Suprapubic skin (tissue), 4 donors: ENCODE measurements at places on chromosomes 3 and 15.

DNA sequence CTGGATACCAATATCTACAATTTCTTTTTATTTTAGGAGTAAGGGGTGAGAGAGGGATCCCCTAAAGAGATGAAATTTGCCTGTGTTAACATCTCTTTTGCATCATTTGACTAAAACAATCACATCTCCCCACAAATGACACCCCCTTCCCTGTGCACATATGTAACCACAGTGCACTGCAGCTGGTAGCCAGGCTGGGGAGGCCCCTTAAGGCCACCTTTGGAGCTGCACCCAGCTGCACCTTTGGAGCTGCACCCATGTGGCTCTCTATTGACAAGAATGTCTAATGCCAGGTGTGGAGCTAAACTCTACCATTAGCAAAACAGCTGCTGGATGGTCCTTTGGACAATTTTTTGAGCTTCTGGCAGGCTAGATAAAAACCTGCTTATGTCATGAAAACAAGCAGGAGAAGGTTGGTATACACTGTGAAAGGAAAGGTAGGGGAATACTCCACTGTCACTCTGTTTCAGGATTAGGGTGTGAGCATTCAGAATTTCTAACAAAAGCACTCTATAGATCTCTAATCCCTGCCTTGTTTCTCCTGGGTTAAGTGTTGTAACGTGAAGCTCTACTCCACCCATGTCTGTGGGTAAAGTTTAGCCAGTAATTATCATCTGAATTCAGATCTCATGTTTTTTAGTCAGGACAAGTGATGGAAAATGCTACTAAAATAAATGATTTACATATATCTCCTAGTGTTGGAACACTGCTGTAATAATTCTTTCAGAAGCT lies 52.1 kb downstream of the TFG start:
- H3K4me1 ChIP-seq = no peaks in the 10 kb centered on the region
- H3K27me3 ChIP-seq = no peaks in the 10 kb centered on the region
- H3K27ac ChIP-seq = no peak overlapping the region
- no peak overlapping the region for H3K4me3 ChIP-seq
- H3K36me3 ChIP-seq = no peaks in the 10 kb centered on the region
- DNase-seq = no peak

DNA sequence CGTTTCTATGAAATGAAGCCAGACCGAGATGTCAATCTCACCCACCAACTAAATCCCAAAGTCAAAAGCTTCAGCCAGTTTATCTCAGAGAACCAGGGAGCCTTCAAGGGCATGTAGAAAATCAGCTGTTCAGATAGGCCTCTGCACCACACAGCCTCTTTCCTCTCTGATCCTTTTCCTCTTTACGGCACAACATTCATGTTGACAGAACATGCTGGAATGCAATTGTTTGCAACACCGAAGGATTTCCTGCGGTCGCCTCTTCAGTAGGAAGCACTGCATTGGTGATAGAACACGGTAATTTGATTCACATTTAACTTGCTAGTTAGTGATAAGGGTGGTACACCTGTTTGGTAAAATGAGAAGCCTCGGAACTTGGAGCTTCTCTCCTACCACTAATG lies 41.9 kb upstream of the TRA2B start:
- H3K36me3 ChIP-seq = peaks cover 9% of the 10 kb centered on the region
- no peak overlapping the region for H3K4me3 ChIP-seq
- H3K4me1 ChIP-seq = peaks cover 6% of the 10 kb centered on the region

DNA sequence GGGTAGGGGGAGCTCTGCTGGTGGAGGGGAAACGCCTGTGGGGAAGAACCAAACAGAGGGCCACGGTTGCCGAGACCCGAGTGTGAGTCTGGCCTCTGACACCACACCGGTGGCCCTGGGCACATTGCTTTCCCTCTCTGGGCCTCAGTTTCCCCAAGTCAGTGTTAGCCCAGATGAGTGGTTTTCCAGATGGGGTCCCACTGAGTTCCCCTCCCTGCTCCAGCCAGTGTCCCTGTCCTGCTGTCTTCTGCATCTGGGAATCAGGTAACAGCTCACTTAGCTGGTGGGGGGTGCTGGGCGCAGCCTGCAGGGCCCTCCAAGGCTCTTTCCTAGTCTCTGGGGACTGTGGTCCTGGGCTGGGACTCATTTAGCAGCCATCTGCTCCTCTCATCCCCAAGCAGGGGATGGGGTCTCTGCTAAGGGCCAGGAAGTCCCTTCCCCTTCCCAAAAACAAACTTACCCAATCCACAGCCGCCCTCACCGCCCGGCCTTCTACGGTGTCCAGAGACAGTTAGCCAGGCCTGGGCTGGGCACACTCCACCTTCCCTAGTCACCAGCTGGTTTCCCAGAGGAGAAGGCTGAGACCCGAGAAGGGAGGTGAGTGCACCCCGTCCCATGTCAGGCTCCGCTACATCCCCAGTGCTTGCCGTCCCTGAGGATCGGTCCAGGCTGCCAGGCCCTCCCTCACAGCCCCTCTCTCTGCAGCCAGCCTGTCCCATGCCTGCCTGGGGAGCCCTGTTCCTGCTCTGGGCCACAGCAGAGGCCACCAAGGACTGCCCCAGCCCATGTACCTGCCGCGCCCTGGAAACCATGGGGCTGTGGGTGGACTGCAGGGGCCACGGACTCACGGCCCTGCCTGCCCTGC lies 676 bp downstream of the GP9 start:
- no peak overlapping the region for H3K4me3 ChIP-seq
- H3K36me3 ChIP-seq = no peaks in the 10 kb centered on the region
- H3K4me1 ChIP-seq = peaks cover 3% of the 10 kb centered on the region
- peak; percentile 51 for DNase-seq
- no peak overlapping the region for H3K27ac ChIP-seq

- no peaks in the 10 kb centered on the region for H3K36me3 ChIP-seq
- peaks cover 27% of the 10 kb centered on the region for H3K4me1 ChIP-seq
- no peaks in the 10 kb centered on the region for H3K27me3 ChIP-seq
Measured at GRCh38 chr3:24388159-24388558, 106.5 kb downstream of the THRB start.

DNA sequence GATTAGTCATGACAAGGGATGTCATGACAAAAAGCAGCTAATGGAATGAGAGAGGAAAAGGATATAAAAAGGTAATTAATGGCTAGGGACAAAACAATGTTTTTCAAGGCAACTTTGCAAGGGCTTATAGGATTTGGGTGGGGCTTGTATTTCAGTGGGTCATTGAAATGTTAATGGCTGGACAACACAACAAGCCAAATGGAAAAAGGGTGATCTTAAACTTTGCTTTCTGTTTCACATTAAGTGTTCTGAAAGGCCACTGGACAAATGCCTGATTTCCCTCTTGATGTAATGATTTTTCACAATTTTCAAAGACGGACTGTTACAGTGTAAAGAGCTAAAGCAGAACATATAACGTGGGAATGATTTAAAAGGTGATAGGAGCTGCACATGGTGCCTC lies 345.0 kb downstream of the TUSC7 start:
- no peaks in the 10 kb centered on the region for H3K36me3 ChIP-seq
- no peaks in the 10 kb centered on the region for H3K4me1 ChIP-seq
- H3K27ac ChIP-seq = no peak overlapping the region
- no peak overlapping the region for H3K4me3 ChIP-seq

DNA sequence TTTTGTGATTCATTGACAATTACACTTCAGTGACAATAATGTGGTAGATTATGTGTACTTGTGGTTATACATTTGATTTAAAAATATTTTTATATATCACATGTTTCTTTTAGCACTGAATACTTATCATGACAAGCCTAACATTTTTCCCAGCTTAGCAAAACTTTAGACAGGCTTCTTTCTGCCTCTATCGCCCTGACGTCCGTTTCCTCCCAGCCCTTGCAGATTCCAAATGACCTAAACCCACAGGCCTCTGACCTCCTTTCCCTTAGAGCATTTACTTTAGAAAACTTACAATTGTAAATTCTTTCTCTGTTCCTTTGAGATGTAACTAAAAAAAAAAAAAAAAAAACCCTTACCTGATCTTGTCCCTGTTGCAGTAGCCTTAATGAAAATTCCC lies 326.1 kb downstream of the UNC13C start:
- H3K27me3 ChIP-seq = no peaks in the 10 kb centered on the region
- no peaks in the 10 kb centered on the region for H3K36me3 ChIP-seq
- no peak for DNase-seq

DNA sequence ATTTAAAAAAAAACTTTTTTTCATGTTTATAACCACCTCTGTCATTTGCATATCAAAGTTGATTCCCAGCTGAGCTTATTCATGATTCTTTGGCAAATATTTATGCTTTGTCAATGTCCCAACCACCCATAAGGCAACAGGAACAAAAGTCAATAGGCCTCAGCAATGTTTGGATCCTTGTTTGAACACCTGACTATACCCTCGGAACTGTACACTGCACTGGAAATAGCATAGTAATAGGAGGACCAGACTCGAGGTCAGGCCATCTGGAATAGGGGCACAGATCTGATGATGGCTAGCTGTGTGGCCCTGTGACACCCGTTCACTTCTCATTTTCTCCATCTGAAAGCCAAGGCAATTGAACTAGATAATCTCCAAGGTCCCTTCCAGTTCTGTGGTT lies 301.7 kb upstream of the ATP11B start:
- no peak for DNase-seq
- H3K4me1 ChIP-seq = peaks cover 6% of the 10 kb centered on the region
- no peak overlapping the region for H3K27ac ChIP-seq

GRCh38 chr15:39502082-39502447 lies 78.8 kb upstream of the THBS1 start:
- no peaks in the 10 kb centered on the region for H3K36me3 ChIP-seq
- H3K27me3 ChIP-seq = no peaks in the 10 kb centered on the region
- peaks cover 41% of the 10 kb centered on the region for H3K4me1 ChIP-seq
- H3K27ac ChIP-seq = no peak overlapping the region
- no peak for DNase-seq

- H3K4me3 ChIP-seq = no peak overlapping the region
- H3K27ac ChIP-seq = no peak overlapping the region
- no peaks in the 10 kb centered on the region for H3K27me3 ChIP-seq
- H3K4me1 ChIP-seq = peaks cover 17% of the 10 kb centered on the region
- H3K36me3 ChIP-seq = no peaks in the 10 kb centered on the region
- DNase-seq = no peak
Measured at GRCh38 chr3:25424614-25425013, 3.4 kb upstream of the RARB start.

DNA sequence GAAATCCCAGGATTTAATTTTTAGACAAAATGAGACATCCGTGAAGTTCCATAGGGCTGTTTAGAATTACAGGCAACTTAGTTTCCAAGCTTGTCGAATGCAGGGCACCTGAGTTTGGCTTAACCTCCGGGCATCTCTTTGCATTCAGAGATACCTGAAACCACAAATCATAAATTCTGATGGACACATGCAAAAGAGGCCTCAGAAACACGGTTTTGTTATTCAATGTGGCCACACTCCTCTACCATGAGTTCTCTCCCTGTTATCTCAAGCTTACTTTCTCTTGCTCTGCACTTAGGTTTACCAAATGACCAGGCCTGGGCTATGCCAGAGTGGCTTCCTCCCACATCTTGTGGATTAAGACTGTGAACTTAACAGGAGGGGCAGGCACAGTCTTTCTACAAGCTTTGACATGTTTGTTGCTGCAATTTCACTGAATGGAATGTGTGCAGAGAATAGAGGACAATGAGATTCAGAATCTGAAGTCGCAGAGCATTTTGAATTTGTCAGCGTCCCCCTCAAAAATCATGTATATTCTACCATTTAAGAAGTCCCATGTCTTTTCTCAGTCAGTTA lies 137.7 kb downstream of the TPRG1 start:
- peaks cover 35% of the 10 kb centered on the region for H3K4me1 ChIP-seq
- no peaks in the 10 kb centered on the region for H3K36me3 ChIP-seq
- no peak for DNase-seq
- H3K27ac ChIP-seq = peak overlapping the region; percentile 70

- no peaks in the 10 kb centered on the region for H3K4me1 ChIP-seq
- no peak overlapping the region for H3K27ac ChIP-seq
- peaks cover 24% of the 10 kb centered on the region for H3K36me3 ChIP-seq
- H3K27me3 ChIP-seq = no peaks in the 10 kb centered on the region
- DNase-seq = no peak
Measured at GRCh38 chr15:61888074-61888780, 172.0 kb downstream of the VPS13C start.

DNA sequence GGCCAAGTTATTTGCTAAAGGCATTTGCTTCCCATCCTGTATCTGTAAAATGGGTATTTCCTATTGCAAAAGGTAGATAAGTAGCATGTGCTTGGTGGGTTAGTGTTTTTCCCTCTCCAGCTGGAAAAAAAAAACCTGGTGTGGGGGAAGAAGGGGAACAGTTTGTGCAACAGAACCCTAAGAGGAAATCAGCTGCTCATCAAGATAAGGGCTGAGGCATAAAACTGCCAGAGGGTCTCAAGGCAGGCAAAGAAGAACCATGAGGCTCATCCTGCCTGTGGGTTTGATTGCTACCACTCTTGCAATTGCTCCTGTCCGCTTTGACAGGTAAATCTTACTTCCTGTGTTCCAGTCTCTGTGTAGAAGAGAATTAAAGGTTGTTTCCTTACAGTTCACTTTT lies at the start of gene CPA3:
CPA3 (plus strand) TSS at position 248 of the 400 bp plus-strand sequence; CDS start at position 260, 12 bp downstream.
- no peak within 1 kb of the TSS for H3K27ac ChIP-seq
- no peaks in the 10 kb centered on the region for H3K4me1 ChIP-seq
- DNase-seq = no peak
- no peaks in the 10 kb centered on the region for H3K36me3 ChIP-seq
- no peaks in the 10 kb centered on the region for H3K27me3 ChIP-seq
- H3K4me3 ChIP-seq = no peak within 1 kb of the TSS

DNA sequence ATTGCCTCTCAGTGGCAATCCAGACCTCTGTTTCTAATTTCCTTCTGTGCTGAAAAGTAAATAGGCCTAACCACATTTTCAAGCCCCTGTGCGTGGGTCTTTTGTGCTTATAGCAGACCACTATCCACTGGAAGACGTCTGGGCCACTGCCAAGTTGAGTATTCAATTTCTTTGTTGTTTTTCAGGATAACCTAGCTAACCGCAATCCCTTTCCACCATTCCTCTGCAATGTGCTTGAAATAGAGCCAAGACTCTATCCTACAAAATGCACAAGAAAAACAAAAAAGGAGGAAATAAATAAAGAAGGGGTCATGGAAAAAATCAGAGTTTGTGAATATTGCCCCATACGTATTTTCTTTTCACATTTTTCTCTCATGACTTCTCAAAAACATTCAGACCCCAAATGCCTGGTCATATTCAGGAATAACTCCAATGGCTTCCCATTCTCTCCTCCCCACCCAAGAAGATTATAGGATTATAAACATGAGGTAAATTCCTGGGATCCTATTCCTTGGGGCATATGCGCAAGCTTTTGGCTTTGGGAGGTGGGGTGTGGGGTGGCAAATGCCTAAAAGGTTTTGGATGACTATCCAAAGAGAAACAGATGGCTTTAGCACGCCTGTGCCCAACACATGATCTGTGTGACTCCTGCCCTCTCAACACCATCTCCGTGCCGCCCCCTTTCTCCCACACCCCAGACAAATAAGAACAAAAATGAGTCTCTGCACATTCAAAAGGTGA lies 217.9 kb upstream of the THBS1 start:
- no peak for DNase-seq
- no peak overlapping the region for H3K4me3 ChIP-seq
- no peaks in the 10 kb centered on the region for H3K27me3 ChIP-seq

- H3K4me1 ChIP-seq = no peaks in the 10 kb centered on the region
- H3K36me3 ChIP-seq = no peaks in the 10 kb centered on the region
- no peaks in the 10 kb centered on the region for H3K27me3 ChIP-seq
- DNase-seq = no peak
Measured at GRCh38 chr3:160981217-160981938, 123.8 kb downstream of the B3GALNT1 start.
